OCI-M1 (cell line): ENCODE measurements at places on chromosomes 12 and 14.

DNA sequence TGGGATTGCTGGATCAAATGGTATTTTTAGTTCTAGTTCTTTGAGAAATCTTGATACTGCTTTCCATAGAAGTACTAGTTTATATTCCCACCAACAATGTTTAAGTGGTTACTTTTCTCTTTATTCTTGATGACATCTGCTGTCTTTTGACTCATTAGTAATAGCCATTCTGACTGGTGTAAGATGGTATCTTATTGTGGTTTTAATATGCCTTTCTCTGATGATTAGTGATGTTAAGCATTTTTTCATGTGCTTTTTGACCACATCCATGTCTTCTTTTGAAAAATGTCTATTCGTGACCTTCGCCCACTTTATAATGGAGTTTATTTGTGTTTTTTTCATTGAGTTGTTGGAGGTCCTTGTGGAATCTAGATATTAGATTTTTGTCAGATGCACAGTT is 865.7 kb downstream of the SLC6A15 start:
- DNase-seq, result no peak

- no peak for DNase-seq
Measured at GRCh38 chr12:76457010-76457409, 102.6 kb downstream of the OSBPL8 start.

DNA sequence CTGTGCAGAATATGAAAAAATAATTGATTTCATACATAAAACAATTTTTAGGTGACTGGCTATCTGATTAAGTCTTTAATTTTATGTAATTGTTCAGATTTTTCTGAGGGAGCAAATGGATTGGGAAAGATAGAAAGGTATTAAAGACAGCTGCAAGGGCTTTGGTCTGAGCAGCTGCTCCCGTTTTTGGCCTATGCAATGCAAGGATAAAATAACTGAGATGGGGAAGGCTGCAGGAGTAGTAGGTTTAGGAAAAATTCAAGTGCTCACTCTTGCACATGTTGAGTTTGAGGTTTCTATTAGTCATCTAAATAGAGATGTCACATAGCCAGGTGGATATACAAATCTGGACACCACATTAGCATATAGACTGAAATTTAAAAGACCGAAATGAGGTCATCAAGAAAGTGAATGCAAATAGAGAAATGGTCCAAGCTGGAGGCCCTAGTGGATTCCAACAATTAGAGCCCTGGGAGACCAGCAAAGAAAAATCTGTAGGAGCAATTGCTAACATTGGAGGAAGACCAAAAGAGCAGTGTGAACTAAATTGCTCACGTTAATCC is 144.0 kb downstream of the PPFIA2 start:
- DNase-seq, result no peak

DNA sequence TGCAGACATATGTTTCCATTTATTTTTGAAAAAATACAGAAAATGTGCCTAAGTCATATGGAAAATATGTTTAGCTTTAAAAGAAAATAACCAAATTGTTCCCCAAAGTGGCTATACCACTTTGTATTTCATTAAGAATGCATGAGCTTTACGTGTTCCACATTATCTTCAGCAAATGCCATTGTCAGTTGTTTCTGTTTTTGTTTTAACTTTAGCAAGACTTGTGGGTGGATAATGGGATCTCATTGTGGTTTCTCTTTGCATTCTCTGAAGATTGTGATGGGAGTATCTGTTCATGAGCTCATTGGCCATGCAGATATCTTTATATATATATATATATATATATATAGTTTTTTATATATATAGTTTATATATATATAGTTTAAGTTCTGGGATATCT is 181.5 kb downstream of the CCER1 start:
- peak; percentile 25 for DNase-seq

DNA sequence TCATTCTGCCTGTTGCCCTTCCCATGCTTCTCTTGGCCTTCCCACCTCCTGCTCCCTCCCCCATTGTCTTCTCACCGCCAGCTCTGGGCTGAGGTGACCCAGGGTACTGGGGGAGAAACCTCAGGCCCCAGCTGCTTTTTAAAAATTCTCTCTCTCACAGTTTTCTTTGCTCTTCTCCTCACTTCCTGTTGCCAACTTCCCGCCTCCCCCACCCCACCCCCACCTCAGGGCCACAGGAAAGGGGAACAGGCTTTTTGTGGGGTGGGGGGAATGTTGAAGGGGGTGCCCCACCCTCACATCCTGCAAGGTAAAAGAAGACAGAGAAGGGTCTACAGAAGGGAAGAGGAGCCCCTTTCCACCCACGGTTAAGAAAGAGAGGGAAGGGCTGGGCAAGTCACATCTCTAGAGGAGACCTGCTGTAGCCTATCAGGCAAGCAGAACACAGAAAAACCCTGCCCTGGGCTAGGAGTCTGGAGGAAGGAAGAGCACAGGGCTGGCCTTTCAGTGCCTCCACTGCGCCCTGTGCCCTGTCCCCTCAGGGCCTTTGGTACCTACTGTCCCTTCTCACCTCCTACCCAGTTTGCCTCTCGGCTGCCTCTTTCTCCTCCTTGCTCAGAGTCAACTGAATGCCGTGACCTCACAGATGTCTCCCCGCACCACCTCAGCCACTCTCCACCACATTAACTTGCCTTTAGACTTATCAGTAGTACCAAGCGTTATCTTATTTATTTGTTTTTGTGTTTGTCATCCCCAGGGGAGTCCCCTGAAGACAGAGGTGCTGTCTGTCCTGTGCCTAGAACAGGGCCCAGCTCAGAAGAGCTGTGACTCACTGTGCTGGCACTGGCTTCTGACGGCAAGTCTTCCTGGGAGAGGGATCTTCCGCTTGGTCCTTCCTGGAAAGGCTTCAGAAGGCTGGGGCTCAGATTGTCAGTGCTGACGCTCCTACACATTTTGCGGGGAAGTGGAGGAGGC is 1.7 kb downstream of the ARHGAP9 start:
- peak; percentile 66 for DNase-seq

DNA sequence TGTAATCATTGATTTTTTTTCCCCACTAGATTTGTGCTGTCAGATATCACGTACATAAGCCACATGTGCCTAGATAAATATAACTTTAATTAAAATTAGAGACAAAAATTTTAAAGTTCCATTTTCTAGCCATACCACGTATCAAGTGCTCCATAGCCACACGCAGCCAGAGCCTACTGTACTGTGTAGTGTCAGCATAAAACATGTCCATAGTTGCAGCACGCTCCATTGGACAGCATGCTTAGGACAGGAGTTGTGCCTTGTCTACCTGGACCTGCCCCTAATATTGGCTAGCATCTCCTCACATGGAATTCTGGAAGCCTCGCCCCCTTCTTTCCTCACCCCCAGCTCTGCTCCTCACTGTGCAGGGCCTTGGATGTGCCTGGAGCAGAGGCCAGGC is 116.5 kb downstream of the SRGAP1 start:
- DNase-seq, result no peak

DNA sequence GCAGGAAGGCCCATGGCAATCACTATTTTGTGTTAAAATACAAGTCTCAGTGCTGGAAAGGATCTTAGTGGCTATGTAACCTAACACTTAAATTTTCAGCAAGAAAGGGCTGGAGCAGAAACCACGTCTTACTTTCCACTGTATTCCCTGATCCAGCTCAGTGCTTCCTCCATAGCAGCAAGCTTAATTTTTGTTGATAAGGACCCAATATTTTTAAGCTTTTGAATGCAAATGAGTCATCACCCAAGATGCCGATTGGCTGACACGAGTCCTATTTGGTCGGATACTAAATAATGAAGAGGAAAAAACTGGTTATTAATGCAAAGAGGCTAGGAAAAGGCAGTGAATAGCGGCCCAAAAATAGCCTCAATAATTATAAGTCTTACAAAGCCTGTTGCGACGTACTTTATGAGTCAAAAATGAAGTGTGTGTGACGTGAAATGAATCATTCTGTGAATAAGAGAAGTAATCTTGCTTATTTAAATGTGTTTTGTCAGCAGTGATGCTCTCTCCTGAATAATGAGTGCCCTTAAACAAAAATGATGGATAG is 46.9 kb upstream of the IGF1 start:
- no peak for DNase-seq

DNA sequence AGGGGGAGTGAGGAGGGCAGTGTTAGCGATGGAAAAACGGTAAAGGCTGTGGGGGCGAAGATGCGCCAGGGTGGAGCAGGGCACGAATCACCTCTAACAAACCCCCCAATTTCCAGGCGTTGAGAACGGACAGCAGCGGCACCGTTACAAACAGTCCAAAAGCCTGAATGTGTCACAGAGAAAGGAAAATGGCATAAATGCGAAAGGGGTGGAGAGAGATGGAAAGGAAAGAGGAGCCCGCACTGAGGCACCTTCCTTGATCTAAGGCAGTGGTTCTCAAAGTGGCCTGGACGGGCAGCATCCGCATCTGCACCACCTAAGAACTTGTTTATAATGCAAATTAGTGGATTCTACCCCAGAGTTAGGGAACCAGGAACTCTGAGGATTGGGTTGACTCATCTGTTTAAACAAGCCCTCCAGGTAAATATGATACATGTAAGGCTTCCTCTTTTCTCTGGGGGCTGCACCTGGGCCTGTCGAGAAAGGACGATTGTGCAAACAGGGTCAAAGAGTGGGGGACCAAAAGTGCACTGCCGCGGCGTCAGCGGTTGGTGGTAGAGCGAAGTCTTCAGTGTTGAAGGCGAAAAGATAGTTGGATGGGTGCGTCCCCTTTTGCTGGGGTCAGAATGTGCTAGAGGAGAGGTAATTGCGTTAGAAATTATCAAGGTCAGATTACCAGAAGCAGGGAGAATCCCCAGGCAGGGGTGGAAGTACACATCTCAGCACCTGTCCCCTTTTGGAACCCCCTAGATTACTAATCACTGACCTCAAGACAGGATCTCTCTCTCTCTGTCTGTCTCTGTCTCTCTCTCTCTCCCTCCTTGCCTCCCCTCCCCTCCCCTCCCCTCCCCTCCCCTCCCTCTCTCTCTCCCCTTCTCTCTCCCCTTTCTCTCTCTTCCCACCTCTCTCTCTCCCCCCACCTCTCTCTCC is 1.3 kb upstream of the KCNH5 start:
- no peak for DNase-seq

DNA sequence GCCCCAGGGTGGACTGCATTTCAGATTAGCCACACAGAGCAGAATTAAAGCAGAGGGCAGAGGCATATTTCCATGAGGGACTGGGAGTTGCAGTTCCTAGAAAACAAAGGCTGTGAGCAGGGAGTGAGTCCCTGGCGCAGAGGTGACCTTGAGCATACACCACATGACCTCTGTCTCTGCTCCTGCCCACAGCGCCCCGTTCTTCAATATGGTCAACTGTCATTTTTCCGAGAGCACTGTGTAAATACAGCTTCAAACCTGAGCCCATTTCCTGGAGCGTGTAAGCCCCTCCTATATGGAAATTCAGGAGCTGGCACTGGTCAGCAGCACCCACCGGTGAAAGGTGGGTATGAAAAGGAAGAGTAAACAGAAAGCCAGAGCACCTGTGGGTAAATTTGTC is 192.2 kb upstream of the PELI2 start:
- no peak for DNase-seq

DNA sequence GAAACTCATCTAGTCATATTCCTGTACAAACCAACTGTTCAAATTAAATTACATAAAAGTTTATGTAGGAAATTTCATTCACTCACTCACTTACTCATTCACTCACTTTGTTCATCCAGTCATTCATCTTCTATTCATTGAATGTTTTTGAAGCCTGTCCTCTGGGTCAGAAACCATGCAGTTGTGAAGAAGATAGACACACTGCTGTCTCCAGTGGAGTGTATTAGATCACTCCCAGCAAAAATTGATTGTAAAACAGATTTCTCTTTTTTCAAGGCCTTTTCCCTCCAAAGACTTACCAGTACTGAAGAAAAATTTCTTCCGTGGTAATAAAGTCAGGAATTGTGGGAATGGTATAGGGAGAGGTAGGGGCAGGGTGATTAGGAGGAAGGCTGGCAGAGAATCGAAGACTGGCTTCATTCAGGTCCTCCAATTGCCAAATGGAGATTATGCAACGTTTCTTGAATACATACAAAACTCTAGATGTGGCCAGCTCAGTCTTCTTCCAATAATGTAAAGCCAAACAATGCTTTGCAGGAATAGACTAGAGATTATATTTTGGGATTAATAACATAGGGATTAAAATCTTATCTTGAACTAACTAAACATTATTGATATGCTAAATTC is 9.1 kb downstream of the LRRK2 start:
- DNase-seq, result no peak

DNA sequence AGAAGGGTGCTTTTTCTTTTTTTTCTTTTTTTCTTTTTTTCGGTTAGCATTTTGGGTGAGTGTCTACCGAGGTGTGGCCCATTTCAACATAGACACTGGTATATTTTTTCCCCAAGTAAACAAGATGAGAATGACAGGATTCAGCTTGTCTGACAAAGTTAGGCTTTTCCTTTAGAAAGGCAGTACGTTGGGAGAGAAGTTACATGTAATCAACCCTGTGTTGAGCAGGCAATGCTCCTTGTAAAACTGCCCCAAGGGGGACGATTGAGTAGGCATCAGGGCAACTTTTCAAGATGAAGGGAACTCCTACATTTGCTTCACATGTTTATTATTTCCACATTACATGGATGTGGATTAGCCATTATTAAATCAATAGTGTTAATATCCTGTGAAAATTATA is 1.7 kb downstream of the EMP1 start:
- DNase-seq, result no peak

GRCh38 chr12:85711735-85712390 is 124.3 kb downstream of the RASSF9 start:
- no peak for DNase-seq

GRCh38 chr12:27460471-27460978 is 14.0 kb downstream of the SMCO2 start:
- DNase-seq, result peak; percentile 89

GRCh38 chr14:77200406-77200985 is 18.9 kb downstream of the TMEM63C start:
- DNase-seq, result no peak

DNA sequence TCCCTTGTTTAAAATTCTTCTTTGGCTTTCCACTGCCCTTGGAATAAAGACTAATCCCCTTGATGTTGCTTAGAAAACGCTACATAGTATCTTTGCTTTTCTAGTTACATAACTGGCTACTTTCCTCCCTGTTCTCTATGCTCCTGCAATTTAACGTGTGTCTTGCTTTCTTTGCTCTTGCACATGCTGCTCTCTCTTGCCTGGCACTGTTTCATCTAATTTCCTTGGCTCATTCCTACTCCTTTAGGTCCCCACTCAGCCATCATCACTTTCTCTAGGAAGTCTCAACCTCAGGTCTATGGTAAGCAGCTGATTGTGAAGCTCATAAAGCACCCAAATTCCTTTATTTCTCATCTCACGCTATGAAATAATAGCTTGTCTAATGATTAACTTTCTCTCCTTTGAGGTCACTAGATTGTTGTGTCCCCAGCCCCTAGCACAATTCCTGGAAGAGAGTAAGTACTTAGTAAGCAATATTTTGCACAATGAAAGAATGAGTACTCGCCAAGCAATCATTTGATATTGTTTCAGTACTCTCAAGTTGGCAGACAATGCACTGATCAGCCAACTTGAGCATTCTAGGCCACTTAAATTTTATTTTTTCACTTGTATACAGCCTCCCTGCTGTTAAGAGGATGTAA is 3.3 kb downstream of the ALDH6A1 start:
- no peak for DNase-seq
